ENCODE measurements at places on chromosomes 1 and 21.

- DNase-seq: no peak
Measured at GRCh38 chr21:34357889-34358288, 5.9 kb upstream of the KCNE2 start.

DNA sequence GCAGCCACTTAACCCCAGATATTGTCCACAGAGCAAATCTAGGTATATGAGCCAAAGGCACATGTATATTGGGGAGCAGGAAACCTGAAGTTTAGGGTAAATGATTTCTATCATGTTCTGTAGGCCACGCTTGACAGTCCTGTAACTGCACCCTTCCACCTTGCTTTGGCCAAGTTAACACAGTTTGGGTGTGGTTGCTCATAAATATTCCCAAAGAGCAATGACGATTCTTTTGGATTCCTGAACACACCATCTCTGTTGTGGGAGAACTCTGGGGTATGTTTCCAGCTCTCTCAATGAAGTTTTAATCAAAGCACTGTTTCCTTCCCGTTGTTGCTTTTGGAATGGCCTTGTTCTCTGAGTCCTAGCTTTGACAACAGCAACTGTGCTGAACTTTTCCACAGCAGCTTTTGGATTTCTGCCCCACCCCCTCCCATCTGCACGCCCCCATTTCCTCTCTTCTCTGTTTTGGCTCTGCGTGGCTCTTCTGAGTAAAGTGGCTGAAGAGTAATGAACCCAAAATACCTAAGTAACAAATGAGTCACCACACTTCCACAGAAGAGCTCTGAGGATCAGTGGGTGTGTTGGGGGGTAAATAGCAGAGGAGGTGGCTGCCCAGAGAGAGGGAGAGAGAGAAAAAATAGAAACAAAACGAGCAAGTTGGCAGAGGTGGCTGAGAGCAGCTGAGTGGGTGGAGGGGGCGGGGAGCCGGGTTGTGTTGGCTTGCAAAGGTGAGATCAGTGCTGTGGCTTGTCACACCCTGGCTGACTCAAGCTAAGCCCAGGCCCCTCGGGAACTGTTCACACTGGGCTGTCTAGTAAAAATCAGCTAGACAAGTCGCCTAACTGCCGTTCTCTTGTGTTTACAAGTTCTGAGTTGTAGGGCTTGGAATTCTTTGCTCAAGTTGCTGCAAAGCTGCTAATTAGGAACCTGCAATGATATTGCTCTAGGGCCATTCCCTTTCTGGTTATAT lies 26.9 kb upstream of the RAP1A start:
- DNase-seq: peak; percentile 96

DNA sequence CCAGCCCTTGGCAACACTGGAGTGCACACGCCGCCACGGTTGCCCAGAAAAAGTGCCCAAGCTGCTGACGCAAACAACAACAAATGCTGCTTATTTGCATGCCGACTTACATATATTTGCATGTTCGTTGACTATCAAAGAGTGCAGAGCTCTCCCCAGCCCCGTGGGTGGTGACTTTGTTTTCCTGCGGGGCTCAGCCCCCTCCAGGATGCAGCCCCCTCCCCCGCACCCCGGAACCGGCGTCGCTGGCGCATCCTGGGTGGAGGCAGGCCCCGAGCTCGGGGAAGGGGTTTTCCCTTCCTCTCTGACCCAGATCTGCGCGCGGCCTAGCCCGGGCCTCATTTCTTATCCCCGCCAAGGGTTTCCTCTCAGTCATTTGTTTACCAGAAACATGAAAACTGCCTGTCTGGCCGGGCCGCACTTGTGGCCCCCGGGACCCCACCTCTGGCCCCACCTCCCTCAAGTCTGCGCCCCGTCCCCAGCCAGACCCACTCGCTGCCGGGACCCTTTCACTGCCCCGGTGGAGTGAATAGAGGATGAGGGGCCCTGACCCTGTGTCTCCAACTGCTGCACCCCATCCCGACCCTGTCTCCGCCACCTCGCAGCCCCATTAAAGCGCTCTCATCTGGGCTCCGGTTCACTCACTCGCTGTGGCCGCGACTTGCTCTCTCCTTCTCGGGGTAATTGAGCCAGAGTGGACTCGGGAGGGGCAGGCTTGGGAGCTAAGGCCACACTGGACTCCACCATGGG lies 5.5 kb downstream of the TNFRSF25 start:
- DNase-seq: peak; percentile 67

GRCh38 chr1:246724731-246725095 lies 504 bp downstream of the SCCPDH start:
- no peak for DNase-seq

DNA sequence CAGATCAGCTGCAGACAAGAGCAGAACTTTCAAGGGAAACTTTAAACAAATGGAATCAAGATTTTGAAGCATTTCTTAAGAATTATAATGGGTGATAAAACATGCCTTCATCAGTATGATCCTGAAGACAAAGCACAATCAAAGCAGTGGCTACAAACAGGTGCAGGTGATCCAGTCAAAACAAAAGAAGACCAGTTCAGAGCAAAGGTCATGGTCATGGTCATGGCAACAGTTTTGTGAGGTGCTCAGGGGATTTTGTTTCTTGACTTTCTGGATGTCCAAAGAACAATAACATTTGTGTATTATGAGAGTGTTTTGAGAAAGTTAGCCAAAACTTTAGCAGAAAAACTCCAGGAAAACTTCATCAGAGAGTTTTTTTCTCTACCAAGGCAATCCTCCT lies 681.7 kb upstream of the PTBP2 start:
- DNase-seq: no peak

- DNase-seq: no peak
Measured at GRCh38 chr1:50505427-50505826, 82.2 kb upstream of the DMRTA2 start.

- no peak for DNase-seq
Measured at GRCh38 chr1:19385221-19385620, 73.1 kb downstream of the SLC66A1 start.

DNA sequence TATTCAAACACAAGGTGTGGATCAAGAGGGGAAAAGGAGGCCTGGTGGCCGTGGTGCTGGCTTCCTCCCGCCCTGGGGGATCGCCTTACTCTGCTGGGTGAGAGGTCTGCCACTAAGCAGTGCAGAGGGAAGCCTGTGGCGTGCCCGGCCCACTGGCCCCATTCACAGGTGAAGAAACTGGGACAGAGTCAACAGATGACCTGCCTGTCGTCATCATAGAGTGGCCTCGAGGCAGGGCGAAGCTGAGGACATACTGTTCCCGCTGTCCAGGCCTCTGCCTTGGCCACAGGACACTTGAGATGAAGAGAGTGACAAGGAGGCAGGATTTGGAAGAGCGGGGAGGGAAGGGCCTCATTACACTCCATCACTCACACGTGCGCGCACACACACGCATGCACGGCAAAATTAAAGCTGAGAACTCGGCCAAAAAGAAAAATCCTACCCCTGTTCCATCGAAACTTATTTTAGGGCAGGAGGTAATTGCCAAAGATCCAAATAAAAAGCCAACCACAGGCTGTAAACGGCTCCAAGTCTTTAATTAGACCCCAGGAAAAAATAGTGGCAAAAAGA lies 50.5 kb downstream of the CASZ1 start:
- no peak for DNase-seq

DNA sequence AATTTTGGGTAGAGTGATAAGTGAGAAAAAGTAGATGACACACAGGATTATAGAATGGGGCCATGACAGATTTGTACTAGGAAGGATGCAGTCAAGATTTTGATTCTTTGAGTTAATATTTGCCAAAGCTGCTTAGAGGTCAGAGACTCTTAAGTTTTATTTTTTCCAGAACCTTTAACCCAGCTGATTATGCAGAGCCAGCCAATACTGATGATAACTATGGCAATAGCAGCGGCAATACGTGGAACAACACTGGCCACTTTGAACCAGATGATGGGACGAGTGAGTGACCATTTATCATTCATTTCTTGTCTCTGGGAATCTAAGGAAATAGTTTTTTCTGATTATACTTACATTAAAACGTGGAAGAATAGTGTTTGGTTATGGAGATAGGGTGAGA lies 16.1 kb downstream of the UBAP2L start:
- DNase-seq: no peak

DNA sequence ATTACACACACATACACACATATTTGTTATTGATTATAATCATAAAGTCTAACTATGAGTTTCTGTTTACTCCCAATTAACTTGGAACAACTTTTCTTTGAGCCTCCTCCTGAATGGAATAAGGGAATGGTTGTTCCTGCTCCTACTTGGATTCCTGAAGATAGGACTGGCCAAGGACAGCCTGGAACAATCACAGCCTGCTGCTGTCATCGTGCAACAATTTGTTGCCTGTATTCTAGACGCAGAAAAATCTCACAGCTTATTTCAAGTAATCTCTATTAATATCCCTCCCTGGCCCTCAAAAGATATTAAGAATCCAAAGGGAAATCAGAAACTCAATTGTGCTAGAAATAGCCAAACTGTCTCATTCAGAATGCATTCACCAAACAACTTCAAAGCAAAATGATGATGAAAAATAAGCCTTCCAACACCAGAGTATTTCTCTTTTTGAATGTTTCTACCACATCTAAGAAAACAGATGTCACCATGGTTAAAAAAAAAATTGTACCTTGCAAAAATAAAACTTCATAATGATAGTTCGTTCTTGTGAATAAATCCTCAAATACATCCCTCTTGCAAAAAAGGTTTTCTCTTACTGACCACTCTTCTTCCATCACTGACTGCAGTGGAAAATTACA lies 30.9 kb downstream of the RCAN1 start:
- no peak for DNase-seq

DNA sequence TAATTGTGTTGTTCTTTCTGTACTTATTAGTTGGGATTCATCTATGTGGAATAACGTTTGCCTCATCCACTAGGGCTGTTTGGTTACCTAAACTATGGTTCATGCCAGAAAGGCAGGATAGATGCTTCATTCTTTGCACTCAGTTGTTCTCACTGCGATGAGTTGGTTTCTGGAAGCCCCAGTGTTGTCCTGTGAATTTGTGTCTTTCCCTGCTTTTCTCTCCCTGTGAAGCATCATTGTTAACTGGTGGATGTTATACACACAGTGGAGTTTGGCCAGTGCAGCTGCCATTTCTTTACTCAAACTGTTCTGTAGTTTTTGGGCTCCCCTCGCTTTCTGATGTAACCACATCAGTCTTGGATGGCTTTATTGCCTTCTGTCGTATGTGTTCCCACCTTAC lies 143.6 kb upstream of the COL6A1 start:
- no peak for DNase-seq

DNA sequence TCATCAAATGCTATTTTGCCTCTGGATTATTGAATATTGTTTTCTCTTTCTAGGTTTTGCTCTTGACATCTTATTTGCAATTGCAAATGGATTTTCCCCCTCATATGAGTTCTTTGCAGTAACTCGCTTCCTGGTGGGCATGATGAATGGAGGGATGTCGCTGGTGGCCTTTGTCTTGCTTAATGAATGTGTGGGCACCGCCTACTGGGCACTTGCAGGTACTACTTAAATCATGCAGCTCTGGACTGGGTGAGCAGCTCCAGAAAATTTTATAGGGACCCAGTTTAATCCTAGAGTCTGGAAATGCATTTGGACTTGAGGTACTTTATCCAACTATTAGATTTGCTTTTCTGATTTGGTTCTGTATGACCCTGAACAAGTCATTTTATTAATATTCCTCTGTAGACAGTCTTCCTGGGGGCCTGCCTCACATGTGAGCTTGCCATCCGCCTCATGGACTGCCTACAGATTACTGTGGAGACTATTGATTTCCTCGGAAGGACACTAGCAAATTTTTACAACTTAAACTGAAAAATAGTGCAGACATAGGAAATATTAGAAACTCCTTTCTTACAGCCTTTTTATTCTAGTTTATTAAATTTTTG lies 44.5 kb downstream of the SLC22A15 start:
- peak; percentile 21 for DNase-seq
